Mesenteric fat pad (tissue), 1 donor: ENCODE measurements at places on chromosomes 2 and 18. TPM values are rescaled to one million over a fixed set of nuclear protein-coding genes. Genes with fewer than 3 reads are reported as not detected.

GRCh38 chr2:23131066-23131575 is 253.9 kb upstream of the KLHL29 start:
- DNase-seq, result no peak

DNA sequence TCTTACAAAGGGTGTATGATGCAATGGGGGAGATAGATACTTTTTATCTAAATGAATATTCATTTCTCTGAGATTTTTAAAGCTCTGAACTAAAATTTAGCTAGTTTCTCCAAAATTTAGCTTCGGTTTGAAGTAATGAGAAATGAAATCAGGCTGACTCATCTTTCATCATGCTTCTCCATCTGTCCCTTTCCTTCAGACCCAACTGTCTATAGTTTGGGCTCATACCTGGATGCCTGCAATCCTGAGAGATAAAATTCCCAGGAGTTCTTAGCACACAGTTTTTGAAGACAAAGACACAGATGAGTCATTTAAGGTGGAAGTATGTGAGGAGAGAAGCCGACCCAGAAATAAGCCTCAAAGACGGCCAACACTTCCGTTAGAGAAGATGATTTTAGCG is 336.4 kb upstream of the CDH20 start:
- no peak for DNase-seq

DNA sequence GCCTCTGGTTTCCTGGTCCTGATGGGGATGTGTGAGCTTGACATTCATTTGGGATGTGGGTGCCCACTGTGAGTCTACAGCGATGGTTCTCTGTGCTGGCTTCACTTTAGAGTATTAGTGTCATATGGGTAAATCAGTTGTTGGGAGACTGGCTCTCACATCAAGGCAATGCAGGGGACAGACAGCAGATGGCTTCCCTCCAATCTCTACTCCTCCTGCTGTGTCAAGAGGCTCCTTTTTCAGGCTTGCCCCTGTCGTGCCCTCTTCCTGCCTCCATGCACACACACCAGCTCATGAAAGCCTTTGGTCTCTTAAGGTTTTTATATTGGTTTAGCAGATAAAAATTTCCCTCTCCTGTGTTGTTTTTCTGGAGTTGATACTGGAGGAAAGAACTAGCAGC is 315.6 kb downstream of the RDH14 start:
- DNase-seq, result no peak

The LRRC30 gene
- not detected for total RNA-seq

- no peak for DNase-seq
Observed at GRCh38 chr2:29212009-29212408, 96.8 kb downstream of the CLIP4 start.

The SNTG2 gene
- total RNA-seq, result 5.6 TPM

The CNGA3 gene
- 1.1 TPM for total RNA-seq

The KCNE4 gene
- 15.0 TPM for total RNA-seq

The RAPH1 gene
- total RNA-seq, result 79.6 TPM

DNA sequence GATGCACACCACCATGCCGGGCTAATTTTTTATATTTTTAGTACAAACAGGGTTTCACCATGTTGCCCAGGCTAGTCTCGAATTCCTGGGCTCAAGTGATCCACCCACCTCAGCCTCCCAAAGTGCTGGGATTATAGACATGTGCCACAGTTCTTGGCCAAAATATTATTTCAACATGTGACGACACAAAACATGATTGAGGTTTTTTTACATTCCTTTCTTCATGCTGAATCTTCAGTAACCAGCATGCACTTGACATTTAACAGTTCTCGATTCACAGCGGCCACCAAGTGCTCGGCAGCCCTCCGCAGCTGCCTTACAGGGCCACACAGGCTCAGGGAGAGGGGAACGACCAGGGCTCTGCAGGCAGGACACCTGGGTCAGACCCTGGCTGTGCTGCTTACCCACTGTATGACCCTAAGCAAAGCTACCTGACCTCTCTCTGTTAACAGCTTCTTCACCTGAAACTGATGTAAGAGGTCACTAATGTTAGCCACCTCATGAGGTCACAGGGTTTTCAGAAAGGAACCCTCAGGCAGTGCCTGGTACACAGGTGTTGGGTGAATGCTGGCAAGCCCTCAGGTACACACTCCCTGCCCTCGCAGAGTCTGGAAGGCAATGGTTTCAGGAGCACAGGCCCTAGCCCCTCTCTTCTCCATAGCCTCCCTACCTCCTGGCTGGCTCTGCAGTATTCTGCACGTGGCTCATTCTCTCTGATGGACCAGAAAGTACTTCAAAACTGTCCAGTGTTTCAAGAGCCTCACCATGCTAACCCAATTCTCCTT is 25.7 kb downstream of the TUBB6 start:
- no peak for DNase-seq

DNA sequence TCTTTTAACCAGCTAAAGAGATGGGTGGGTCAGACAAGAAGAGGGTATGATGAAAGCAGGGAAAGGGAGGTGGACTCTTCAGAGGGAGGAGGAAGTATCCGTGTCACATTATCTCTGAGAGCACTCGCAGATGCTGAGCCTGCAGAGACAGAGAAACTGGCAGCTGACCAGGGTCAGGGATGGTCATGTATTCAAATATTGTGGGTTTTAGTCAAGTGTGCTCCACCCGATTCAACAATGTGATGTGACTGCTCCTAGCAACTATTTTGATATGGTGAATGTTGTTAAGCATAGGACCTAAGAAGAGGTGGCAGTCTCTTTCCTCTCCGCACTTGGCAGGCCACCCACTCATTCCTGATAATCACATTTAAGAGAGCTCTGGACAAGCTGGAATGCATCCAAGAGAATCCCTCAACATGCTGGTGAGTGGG is 1.3 kb upstream of the CLIP4 start:
- no peak for DNase-seq
